Stimulated activated CD8-positive, alpha-beta memory T cell treated with anti-CD3 and anti-CD28 coated beads, Interleukin-4, amount 100 ng/mL, for 1 hour (primary cell): ENCODE measurements at places on chromosomes 7 and 10.

- no peak for DNase-seq
These were observed 185.1 kb upstream of the NOBOX start for GRCh38 chr7:144588559-144589051.

DNA sequence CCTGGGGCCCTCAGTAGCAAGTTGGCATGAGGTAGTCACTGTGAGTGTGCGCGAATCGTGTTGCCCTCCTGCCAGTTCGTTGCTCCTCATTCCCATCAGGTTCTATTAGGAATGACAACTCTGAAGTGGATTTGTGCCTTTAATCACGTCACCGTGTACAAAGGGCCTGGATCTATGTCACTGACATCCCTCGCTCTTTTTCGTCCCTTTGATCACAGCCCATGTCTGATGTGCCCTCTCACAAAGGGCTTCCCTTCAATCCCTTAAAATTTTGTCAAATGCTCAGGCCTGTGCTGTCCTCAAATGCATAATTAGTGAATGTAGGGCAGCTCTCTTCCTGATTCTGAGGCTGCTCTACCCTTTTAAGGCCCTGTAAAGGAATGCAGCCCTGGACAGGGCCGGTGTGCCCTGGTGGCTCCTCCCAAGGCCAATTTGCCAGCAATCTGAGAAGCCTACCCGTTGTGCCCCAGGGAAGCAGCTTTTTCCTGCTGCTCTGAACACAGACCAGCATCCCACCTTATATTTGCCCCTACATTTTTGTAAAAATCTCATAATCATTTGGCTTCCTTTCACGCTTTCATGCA, 93.6 kb downstream of the TMEM178B start:
- DNase-seq, result no peak

DNA sequence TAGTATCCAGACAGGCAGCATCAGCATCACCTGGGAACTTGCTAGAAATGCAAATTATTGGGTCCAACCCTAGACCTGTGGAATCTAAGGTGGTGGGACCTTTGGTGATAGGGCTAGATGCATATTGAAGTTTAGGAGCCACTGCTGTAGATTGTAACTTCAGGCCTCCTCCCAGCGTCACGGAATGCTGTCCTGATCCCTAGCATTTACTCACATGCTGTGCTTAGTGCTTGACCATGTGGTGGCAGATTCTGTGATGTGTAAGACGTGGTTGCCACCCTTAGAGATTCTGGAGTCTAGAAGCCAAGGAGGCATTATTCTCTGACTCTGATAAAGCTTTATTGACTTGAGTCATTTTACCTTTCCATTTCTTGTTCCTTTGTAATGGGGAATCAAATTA, 13.5 kb downstream of the AHR start:
- no peak for DNase-seq

DNA sequence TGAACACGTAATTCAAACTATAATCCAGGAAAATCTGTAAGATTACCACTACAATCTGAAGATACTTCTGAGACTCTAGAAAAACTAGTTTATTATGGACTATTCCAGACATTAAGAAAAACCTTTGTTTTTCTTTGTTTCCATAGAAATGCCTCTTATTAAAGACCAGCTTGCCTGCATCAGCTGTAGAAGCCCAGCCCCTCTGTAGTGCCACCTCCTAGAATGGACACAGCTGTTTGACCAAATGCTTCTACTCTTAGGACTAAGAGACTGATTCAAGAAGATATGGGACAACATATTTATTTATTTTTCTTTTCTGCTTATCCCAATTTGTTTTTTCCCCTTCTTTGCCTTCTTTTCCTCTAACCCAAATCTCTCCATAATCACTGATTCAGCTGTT, 93.8 kb downstream of the CXCL12 start:
- no peak for DNase-seq

DNA sequence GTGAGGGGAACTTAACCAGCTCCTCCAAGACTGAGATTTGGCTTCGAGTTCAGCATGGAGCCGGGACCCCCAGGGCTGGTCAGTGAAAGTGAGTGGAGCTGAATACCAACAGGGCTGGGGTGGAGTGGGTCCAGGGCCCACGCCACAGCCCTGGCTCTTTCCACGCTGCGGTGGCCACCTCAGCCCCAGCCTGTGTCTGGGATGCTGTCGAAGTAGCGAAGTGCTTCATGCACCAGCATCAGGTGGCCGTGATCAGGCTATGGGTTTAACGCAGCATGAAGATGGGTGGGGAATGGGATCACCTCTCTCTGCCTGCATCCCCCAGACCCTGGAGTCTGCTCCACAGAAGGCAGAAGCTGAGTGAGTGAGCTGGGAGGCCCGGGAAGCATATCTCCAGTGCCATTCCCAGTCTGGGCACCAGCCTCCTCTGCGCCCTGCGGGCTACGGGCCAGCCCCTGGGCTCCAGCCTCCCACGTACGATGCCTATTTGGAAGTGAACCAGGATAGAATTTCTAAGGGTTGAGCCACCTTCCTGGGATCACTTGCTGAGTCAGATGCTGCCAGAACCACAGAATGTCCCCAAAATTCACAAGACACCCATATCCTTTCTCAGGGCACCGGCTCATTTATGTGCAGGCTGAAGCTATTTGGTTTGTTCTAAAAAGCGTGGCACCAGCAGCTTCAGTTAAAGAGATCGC, 131.1 kb upstream of the CHST15 start:
- no peak for DNase-seq

DNA sequence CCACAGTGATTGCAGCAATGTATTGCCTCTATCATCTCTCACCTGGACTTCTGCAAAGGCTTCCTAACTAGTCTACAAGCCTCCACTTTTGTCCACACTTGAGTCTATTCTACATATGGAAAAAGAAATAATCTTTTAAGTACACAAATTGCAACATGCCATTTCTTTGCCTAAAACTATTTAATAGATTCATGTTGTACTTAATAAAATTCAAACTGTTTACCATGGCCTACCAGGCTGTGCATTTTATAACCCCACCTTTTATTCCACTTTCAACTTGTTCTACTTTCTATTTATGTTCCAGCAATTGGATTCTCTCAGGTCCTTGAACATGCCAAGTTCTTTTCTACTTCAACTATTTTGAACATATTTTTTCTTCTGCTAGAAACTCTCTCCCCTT, 128.7 kb downstream of the GPR85 start:
- DNase-seq, result no peak

DNA sequence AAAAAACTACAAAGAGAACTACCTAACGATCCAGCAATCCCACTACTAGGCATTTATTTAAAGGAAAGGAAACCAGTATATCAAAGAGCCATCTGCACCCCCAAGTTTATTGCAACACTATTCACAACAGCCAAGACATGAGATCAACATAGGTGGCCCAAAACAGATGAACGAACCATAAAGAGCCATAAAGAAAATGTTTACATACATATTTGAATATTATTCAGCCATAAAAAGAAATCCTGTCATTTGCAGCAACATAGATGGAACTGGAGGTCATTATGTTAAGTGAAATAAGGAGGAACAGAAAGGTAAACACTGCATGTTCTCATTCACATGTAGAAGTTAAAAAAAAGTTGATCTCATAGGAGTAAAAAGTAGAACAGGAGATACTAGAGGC, 15.6 kb upstream of the SLC26A3 start:
- no peak for DNase-seq

DNA sequence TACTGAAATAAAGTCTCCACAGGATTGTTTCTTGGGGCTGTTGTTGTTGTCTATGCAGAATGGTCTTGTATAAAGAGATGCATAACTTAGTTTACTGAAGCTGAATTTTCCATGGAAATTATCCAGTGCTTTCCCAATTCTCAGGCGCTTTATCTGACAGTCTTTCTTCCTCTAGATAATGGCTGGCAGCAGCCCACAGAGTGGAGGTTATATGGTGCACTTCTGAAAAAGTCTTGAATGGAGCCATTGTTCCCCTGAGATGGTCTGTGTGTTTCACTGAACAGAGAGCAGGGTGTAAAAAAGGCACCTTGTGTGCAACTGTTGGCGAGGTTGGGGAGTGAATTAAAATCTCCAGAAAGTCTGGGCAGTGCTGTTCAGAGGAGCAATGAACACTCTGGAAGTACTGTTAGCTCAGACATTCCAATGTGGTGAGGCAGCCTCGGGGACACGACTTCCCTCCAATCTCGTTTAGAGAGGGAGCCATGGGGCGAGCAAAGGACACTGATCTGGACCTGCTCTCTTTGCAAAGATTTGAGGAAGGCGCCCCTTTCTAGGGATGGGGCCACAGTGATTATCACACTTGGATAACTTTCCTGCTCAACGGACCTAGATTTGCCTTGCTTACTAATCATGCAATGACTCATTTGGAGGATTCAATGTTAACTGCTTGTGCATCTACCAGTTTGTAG, 2.0 kb upstream of the PLCE1 start:
- no peak for DNase-seq

GRCh38 chr10:48946891-48947500, 7.4 kb upstream of the LRRC18 start:
- no peak for DNase-seq

- no peak for DNase-seq
These were observed 275.9 kb downstream of the TCF7L2 start for GRCh38 chr10:113225903-113226302.

- DNase-seq, result no peak
These were observed 1.3 kb upstream of the ARID5B start for GRCh38 chr10:61899997-61900828.

GRCh38 chr7:13894954-13895353, 94.5 kb downstream of the ETV1 start:
- DNase-seq, result no peak

DNA sequence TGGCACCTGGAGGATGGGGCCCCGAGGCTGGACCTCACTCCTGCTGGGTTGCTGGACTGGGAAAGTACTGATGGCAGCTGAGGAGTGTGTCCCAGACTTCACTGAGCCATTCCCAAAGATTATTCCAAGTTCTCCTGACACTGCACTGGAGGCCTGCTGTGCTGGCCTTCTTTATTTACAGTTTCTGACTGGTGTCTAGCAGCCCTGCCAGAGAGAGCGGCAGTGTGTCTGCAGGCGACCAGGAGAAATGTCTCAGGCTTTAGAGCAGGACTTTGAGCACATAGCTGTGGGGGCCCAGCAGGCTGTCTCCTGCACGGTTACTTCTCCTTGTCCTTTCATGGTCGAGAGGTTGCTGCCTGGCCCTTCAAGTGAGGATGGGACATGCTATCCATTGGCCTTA, 16.1 kb downstream of the HTRA1 start:
- no peak for DNase-seq

DNA sequence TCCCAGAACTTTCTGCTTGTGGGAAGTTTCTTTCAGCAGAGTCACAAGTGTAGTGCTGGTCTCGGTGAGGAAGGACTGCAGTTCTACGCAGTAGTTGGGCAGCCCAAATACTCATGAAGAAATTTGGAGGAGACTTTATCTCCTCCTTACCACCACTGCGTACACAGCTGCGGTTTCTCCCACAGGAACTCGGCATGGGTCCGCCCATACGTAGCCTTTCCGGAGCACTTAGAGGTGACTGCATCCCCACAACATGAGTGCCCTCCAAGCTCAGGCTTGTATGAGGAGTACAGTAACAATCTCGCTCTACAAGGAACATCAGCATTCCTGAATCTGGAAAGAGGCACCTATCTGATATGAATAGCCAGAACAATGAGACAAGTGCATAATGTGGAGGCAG, 549.2 kb upstream of the SEMA3D start:
- no peak for DNase-seq

GRCh38 chr7:348962-349743, 59.2 kb downstream of the FOXL3 start:
- DNase-seq, result no peak

GRCh38 chr7:154792436-154793055, 210.4 kb downstream of the PAXIP1 start:
- no peak for DNase-seq

DNA sequence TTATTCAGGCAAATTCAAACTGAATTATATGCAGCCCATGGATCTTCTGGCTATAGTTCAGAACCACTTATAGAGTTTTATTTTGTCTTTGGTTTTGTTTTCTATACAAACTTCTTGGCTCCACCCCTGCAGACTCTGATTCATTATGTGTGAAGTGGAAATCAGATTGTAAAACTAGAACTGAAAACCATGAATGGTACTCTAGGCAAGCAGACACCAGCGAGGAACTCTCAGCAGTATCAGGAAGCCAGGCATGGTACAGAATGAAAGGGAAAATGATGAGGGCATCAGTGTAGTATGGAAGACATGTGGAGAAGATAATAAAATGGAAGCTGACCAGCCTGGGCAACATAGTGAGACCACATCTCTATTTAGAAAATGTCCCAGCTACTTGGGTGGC, 1026.9 kb upstream of the C7orf33 start:
- no peak for DNase-seq

DNA sequence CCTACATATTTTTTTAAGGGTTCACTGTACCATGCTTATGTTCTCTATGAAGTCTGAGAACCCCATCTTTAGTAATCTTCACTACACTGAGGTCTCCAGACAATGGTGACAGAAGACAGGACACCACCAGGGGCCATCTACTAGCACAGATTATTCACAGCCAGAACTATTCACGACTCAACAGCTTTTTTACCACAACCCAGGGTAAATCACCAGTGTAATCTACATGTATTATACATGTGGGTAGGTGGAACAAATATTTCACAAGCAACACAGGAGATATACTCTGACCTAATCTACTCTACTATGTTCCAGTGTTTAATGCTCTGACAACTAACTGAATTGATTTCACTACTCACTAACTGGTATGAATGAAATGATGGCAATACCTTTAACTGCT, 136.1 kb downstream of the ELMO1 start:
- no peak for DNase-seq

DNA sequence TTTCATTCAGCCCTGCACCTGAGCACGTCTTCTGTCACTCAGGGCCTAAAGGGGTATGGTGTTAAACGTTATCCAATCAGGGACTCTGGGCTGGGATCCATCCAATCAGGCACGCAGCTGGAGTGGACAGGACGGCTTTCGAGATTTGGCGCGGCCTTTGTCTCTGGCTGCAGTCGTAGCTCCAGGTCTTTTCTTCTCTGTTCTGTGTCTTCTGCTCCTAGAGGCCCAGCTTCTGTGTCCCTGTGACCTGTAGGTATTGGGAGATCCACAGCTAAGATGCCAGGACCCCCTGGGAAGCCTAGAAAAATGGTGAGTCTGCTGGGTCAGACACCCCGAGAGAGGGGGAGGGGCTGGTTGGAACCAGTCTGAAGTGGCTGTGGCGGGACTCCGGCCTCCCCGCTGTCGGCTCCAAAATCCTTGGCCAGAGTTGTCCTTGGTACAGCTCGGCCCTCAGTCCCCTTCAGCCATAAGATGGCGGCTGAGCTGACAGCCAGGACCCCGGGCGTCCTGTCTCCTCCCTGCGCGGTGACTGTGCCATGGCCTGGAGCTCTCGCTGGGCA, 11.7 kb upstream of the ZNF680 start:
- no peak for DNase-seq

DNA sequence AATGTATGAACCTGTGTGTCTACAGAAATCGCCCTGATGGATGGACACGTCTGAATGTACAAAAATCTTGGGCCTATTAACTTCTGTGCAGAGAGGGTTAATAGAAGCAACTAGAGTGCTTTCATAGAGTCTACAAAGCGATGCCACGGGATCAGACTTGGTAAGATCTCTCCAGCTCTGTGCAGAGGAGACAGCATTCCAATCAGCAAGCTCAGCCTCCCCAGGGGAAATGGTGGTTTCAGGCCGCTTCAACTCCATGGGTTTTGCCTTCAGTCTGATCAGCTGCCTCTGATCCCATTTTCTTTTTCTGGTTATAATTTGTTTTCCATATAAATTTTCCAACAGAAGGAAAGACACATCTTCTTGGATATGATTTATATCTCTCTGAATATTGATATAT, 35.1 kb upstream of the COBL start:
- no peak for DNase-seq
